Stimulated activated CD4-positive, alpha-beta T cell treated with anti-CD3 and anti-CD28 coated beads, TNF-alpha, amount 100 ng/mL, for 1 hour (primary cell): ENCODE measurements at places on chromosomes 5 and 9.

- DNase-seq = no peak
These were observed 516 bp upstream of the DMRT2 start for GRCh38 chr9:1049641-1050040.

GRCh38 chr5:15819617-15820016 is 319.6 kb downstream of the FBXL7 start:
- DNase-seq = no peak

DNA sequence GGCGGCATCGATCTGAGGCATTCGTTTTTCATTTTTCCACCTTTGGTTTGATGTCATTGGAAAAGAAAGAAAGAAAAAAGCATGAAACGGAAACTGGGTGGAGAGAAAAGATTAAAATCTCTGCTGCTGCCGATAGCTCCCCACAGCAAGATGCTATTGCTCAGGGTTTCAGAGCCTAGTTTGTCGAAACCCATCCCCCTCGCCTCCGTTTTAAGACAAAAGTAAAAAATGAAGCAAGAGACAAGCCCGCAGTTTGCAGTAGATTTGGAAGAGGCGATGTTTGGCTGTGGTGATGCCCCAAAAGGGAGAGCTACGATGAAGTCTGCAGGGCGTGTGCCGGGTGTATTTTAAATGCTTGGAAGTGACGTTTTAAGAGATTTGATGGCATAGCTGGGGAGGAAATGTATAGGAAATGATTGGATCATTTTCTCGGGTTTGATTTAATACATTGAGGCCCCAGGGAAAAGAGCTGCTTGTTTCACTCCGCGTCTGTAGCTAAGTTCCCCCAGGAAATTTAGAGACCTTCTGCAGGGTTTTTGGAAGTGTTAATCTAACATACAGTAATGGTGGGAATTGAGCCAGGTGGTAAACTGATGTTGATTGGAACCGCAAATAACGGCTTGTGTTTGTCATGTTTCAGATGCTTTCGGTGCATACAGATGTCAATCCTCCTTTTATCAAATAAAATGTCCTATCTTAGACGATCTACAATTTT is 909 bp downstream of the NDFIP1 start:
- no peak for DNase-seq

GRCh38 chr5:167709625-167710024 is 581.8 kb upstream of the WWC1 start:
- DNase-seq = no peak

DNA sequence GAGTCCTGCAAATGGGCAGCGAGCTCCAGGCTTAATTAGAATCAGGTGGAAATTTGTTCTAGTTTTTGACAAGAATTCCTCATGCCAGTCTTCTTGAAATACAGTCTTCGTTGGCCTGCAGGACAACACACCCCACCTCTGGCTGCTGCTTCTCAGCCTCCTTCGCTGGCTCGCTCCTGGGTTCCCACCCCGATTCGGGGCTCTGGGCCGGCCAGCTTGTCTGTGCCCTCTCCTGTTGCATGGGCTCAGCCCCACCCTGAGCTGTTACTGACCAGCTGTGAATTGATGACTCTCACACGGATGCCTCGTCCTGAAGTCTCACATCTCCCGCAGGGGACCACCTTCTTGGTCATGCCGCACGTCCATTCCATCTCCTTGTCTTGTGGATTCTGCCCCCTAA is 21.0 kb downstream of the PSD2 start:
- DNase-seq = no peak

DNA sequence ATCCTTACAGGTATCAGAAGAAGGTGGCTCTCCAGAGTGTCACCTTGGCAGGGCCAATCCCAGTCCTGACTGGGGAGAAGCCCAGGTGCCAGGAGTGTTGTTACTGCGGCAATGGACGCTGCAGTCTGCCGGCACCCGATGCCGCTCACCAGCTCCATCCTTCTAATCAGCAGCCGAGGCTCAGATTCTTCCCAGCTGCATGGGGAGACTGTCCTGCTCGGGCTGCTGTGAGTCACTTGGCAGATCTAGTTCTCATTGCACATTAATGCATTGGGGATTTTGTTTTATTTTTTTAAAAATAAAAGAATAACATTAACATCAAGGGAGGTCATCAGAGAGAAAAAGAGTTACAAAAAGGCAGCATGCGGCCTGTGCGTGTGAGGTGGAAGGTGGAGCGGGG is 115.8 kb downstream of the MTX3 start:
- no peak for DNase-seq

- DNase-seq = no peak
These were observed 3.8 kb downstream of the ROR2 start for GRCh38 chr9:91946196-91946595.

DNA sequence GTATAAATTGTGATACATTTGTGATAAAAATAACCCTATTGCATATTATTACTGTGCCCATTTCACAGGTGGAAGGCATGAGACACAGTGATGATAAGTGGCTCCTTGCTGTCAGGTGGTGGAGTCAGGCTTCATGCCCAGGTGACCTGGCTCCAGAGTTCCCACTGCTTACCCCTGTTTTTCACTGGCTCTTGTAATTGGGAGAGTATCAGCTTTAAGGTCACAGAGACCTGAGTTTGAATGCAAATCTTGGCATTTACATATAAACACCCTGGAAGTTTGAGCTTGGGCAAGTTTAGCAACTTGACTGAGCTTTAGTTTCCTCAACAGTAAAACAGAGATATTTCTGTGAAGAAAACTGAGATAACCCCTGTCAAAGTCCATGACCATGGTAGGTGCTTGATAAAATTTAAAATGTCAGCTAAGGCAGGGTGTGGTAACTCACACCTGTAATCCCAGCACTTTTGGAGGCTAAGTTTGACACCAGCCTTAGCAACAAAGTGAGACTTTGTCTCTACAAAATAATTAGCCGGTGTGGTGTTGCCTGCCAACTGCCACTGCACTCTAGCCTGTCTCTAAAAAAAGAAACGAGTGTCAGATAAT is 29.2 kb downstream of the MAT2B start:
- DNase-seq = no peak

DNA sequence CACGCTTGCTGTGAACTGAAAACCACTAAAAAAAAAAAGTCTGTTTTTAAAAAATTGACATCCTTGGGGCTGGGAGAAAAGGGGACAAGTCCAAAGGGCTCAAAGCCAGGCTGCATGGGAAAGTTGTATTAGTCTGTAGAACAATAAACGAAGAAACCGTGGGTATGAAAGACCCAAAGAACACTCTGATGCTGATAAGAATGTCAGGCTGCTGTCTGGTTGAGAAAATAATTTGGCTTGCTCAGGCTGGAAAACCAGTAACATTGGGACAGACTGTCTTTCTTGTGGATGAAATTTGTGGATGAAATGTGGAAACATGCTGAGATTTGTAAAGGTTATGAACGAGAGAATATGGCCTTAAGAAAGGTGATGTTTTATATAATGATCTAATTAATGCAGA is 68.5 kb upstream of the HSPB3 start:
- DNase-seq = no peak

DNA sequence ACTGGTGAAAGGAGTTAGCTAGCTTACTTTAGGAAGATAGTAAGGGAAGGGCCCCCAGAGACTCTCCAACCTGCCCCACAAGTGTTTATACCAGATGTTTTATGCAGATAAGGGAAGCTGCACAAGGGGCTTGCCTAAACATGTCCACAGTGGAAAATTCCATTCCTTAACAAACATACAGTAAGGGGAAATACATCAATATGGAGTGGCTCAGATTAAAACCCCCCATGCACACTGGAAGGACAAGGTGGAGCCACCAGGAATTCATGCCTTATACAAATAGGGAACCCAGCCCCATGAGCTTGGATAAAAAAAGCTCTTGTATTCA is 106.3 kb upstream of the GPBP1 start:
- no peak for DNase-seq

DNA sequence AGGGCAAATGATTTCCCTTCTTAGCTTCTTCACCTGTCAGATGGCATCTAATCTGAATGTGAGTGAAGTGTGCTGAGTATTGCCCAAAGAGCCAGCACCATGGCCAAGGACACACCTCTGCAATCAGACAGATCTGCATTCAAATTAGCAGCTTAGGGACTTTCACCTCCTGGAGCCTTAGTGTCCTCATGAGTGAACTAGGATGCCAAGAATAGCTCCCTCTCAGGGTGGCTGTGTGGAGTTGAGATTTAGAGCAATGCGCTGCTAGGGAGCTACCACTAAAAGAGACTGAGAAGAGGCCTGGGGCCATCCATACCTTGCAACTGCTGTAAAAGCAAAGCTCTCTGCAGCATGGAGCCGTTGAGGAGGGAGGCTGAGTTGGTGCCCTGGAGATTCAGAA is 1.4 kb downstream of the CIZ1 start:
- no peak for DNase-seq

- no peak for DNase-seq
These were observed 3.7 kb upstream of the PDCD6 start for GRCh38 chr5:267716-268115.
